WTC11 (cell line): ENCODE measurements at places on chromosomes 3 and 15. TPM values are rescaled to one million over a fixed set of nuclear protein-coding genes. Genes with fewer than 3 reads are reported as not detected.

DNA sequence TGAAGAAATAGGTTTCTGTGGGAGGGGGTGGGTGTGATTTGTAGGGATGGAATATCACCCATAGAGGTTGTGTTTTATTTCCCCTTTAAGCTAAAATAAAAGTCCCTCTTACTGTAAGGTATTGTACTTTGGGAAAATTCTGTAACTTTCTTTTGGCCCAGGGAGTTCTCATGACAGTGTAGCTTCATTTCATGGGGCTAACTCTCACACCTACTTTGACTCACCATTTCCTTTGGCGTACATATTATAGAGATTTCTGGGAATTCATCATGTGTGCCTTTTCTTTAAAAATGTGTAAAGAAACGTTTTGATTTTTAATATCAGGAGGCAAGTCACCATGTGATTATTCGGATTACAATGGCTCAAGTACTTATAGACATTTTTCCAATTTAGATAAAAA, 477.7 kb upstream of the CFAP20DC start:
- no peaks in the 10 kb centered on the region for H3K4me1 ChIP-seq
- no peak overlapping the region for H3K27ac ChIP-seq
- no peaks in the 10 kb centered on the region for H3K36me3 ChIP-seq
- H3K27me3 ChIP-seq: no peaks in the 10 kb centered on the region
- no peak for DNase-seq
- no peak overlapping the region for H3K4me3 ChIP-seq

DNA sequence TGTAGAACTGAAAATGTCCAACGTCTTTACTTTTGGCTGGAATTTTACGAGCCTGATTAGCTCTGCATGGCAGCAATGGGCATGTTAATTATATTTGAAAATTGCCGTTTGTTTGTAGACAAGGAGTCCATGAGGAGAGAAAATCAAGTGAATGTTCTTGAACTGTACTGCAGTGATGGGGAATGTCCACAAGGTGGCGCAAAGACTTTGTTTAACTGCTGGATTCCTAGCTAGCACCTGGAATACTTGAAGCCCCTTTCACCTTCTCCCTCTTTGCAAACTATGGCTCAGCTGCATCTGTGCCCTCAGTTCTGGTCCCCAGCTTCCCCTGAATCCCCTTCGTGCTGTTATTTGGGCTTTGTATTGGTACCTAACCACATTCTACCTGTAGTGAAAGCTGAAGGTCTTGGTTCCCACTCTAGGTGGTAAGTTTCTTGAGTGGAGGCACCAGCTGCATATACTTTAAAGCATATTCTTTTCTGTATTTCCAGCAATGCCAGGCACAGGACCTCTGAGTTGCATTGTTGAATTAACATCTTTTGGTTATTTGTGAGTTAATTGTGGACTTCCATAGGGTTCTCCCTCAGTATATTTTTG, 25.3 kb downstream of the EXOG start:
- H3K27me3 ChIP-seq: no peaks in the 10 kb centered on the region
- H3K4me3 ChIP-seq: no peak overlapping the region
- peak; percentile 83 for DNase-seq
- peaks cover 36% of the 10 kb centered on the region for H3K4me1 ChIP-seq
- no peak overlapping the region; the same call in 1 of the 2 replicates for H3K27ac ChIP-seq

- H3K4me1 ChIP-seq: no peaks in the 10 kb centered on the region
- no peak overlapping the region for H3K27ac ChIP-seq
- H3K27me3 ChIP-seq: no peaks in the 10 kb centered on the region
- H3K4me3 ChIP-seq: no peak overlapping the region
Measured at GRCh38 chr3:134827213-134827612, 32.2 kb downstream of the EPHB1 start.

- H3K27me3 ChIP-seq: no peaks in the 10 kb centered on the region
- H3K4me1 ChIP-seq: peaks cover 13% of the 10 kb centered on the region
- peak overlapping the region; percentile 29 for H3K27ac ChIP-seq
- H3K4me3 ChIP-seq: no peak overlapping the region
- peak; percentile 53 for DNase-seq
Measured at GRCh38 chr3:115698851-115699591, 75.7 kb downstream of the GAP43 start.

- no peak for DNase-seq
- no peaks in the 10 kb centered on the region for H3K27me3 ChIP-seq
- peaks cover 24% of the 10 kb centered on the region for H3K4me1 ChIP-seq
- H3K36me3 ChIP-seq: peaks cover 22% of the 10 kb centered on the region
- no peak overlapping the region for H3K27ac ChIP-seq
Measured at GRCh38 chr3:6060251-6060650, 800.7 kb upstream of the GRM7 start.

DNA sequence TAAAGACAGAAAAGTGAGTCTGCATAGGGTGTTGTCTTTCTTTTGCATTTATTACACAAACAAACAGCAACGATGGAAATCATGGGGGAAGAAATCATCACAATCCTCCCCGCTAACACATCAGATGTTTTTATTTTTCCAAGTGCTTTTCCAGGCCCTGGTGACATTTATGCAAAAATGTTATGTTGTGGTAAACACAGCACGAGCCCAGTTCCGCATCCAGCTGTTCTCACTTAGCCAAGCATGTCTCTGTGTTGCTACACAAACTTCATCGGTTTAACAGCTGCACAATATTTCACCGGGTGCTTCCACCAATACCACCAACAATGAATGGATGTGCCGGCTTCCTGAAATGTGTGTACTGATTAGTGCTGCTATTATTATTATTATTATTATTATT, 53.7 kb upstream of the ABHD17C start:
- no peaks in the 10 kb centered on the region for H3K4me1 ChIP-seq
- no peak overlapping the region for H3K4me3 ChIP-seq
- H3K36me3 ChIP-seq: peaks cover 17% of the 10 kb centered on the region
- no peak for DNase-seq
- H3K27ac ChIP-seq: no peak overlapping the region

DNA sequence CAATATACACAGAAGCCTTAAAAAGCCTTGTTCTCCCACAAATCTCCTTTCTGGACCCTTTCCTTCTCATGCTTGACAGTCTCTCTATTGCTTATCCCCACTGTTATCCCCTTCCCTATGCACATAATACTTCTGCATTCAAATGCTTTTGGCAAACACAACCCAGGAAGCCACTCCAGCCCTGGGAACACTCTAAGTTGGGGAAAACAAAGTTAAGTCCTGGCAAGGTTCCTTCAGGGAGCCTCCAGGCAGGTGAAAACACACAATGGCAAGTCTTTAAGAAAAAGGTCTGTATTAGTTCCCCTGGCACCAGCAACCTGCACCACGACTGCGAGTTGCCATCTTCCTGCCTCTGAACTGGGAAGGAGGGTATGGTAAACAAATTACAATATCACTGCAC, 19.7 kb upstream of the GANC start:
- DNase-seq: no peak
- H3K27ac ChIP-seq: no peak overlapping the region
- no peaks in the 10 kb centered on the region; the same call in 1 of the 2 replicates for H3K27me3 ChIP-seq
- H3K4me3 ChIP-seq: no peak overlapping the region
- peaks cover 94% of the 10 kb centered on the region for H3K36me3 ChIP-seq
- no peaks in the 10 kb centered on the region for H3K4me1 ChIP-seq

- H3K36me3 ChIP-seq: no peaks in the 10 kb centered on the region
Measured at GRCh38 chr3:69294014-69294766, 91.7 kb downstream of the FRMD4B start.

DNA sequence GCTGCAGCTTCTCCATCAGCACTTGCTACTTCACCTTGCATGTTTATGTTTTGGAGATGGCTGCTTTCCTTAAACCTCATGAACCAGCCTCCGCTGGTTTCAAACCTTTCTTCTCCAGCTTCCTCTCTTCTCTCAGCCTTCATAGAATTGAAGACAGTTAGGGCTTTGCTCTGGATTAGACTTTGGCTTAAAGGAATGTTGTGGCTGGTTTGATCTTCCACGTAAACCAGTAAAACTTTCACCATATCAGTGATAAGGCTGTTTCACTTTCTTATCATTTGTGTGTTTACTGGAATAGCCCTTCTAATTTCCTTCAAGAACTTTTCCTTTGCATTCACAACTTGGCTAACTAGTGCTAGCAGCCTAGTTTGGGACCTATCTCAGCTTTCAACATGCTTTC, 11.7 kb upstream of the GNAT1 start:
- DNase-seq: no peak
- H3K27me3 ChIP-seq: no peaks in the 10 kb centered on the region
- peaks cover 58% of the 10 kb centered on the region for H3K36me3 ChIP-seq
- no peaks in the 10 kb centered on the region for H3K4me1 ChIP-seq

DNA sequence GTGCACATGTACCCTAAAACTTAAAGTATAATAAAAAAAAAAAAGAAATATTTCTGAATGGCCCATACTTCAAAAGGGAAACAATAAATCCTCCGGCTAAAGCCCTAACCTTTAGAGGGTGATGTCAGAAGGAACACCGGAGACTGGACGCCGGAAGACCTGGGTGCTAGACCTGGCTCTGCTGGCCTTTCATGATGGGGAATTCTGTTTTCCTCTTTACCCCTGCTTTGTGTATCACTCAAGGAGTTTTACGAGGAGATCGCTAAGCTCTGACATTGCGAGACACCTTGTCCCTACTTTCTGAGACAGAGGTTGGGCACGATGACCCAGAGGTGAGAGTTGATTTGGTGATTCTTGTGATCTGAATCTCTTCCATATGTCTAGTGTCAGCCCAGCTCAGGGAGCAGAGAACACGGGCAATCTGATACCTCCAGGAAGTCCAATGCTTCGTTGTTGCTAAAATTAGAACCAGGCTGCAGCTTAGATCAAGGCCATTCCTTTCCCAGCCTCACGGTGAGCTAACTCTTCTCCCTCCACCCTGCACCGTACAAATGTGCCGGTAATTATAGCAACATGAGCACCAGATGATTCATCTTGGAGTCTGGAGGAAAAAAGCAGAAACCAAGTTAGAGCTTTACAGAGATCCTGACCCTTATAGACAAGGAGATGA, 42.0 kb upstream of the CFAP161 start:
- H3K4me3 ChIP-seq: no peak overlapping the region
- peaks cover 2% of the 10 kb centered on the region; the same call in 1 of the 2 replicates for H3K4me1 ChIP-seq
- no peak overlapping the region for H3K27ac ChIP-seq

GRCh38 chr15:77001966-77002365, 7.0 kb downstream of the PSTPIP1 start:
- H3K4me1 ChIP-seq: no peaks in the 10 kb centered on the region
- no peak overlapping the region for H3K4me3 ChIP-seq
- H3K27ac ChIP-seq: no peak overlapping the region
- no peak for DNase-seq

The KBTBD13 gene
- 0.05 TPM in 1 of 3 replicates, not detected in the others for total RNA-seq

The CHRNB4 gene
- 3.7 to 10.1 TPM (median 4.0 TPM) in 3 replicates for total RNA-seq

The ALDH1A3 gene
- total RNA-seq: 9.9 to 14.0 TPM (median 10.7 TPM) in 3 replicates

The GPR171 gene
- total RNA-seq: 0.17 to 0.32 TPM in 2 of 3 replicates, not detected in the other

The ST3GAL6 gene
- total RNA-seq: 8.1 to 8.7 TPM (median 8.3 TPM) in 3 replicates

The ACVR2B gene
- total RNA-seq: 104 to 117 TPM (median 112 TPM) in 3 replicates

The LHFPL4 gene
- total RNA-seq: 18.9 to 26.8 TPM (median 24.4 TPM) in 3 replicates

The CRYGS gene
- 1.7 to 2.9 TPM (median 1.9 TPM) in 3 replicates for total RNA-seq
